Activated T-helper 2 cell treated with anti-CD3 and anti-CD28 coated beads, Interferon-gamma antibody, Interleukin-2, Interleukin-4, amounts not matched to agents 10 μg/mL and 5 μg/mL and 100 μg/mL, durations not matched to agents 14 hours and 24 hours and 36 hours (primary cell): ENCODE measurements at places on chromosomes 7 and 10. TPM values are rescaled to one million over a fixed set of nuclear protein-coding genes. Genes with fewer than 3 reads are reported as not detected.

- peaks cover 18% of the 10 kb centered on the region for H3K4me1 ChIP-seq
- H3K4me3 ChIP-seq: no peak overlapping the region
- H3K36me3 ChIP-seq: peaks cover 13% of the 10 kb centered on the region
- H3K27ac ChIP-seq: peak overlapping the region; percentile 91
These were observed 24.8 kb upstream of the CYCS start for GRCh38 chr7:25149836-25150235.

DNA sequence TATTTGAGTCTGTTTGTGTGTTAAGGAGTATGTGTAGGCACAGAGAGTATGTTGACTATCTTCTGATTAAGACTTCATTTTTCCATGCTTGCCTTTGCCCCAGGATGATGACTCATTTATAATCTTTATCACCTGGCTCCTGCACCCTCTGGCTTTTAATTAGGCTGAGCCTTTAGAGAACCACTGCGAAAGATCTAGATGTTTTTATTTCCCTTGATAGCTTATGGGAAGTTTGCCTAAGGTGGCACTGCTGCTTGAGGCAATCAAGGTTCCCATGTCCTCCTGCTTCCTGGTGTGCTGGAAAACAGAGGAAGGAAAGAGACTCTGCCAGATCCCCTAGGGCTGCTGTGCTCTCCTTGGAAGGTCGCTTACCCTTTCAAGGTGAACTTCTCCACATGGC, 114.6 kb downstream of the ARL4A start:
- no peak overlapping the region for H3K27ac ChIP-seq
- peaks cover 13% of the 10 kb centered on the region for H3K4me1 ChIP-seq
- no peak for DNase-seq
- H3K27me3 ChIP-seq: peaks cover 3% of the 10 kb centered on the region
- no peak overlapping the region for H3K4me3 ChIP-seq

DNA sequence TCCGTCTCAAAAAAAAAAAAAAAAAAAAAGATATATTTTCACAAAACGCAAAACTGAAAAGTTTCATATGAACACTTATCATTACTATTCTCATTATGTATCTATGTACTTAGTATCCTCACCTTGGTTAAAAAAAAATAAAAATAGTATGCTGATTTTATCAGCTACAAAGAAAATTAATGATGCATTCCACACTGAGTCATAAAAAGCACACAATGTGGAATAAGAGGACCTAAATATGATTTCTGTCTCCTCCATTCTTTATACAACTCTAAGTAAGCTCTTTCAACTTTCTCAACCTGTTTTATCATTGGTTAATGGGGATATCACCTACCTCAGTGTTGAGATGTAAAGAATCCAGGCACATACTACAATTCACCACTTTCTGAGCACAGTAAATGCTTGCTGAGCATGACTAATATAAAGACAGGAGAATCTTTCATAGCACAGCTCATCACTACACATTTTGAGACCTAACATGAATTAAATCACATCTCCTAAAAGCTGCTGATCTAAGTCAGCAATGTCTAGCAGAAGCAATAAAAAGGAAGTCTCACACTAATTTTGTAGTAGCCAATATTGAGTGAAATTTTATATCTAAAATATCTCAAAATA, 2.7 kb downstream of the SNX13 start:
- H3K27ac ChIP-seq: peak overlapping the region; percentile 38
- H3K36me3 ChIP-seq: peaks cover 15% of the 10 kb centered on the region
- DNase-seq: no peak
- H3K27me3 ChIP-seq: peaks cover 11% of the 10 kb centered on the region

DNA sequence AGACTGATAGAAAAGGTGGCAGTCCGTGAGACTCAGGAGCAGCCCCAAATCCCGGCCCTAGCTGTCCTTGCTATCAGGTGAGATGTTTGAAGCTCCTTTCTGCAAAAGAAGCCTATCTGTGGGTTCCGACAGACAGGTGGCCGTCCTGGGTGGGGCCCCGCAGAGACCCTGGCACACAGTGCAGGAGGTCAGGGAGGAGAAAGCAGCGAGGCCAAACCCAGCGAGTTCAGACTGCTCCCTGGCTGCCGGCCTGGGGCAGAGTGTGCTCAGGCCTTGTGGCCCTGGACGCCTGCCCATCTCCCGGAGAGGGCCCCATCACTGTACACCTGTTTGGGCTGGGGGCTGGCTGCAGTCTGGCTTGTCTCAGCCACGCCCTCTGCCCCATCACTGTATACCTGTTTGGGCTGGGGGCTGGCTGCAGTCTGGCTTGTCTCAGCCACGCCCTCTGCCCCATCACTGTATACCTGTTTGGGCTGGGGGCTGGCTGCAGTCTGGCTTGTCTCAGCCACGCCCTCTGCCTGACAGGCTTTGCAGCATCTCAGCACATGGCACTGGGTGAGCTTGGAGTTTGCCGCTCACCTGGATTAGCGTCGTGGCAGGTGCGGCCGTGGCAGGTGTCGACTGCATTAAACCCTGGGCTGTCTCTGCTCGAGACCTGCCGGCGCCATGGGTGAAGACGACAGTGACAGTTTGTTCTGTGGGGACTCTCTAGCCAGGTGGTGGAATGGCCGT, 11.8 kb upstream of the PRKAR1B start:
- no peak for DNase-seq
- H3K27me3 ChIP-seq: no peaks in the 10 kb centered on the region
- no peaks in the 10 kb centered on the region for H3K4me1 ChIP-seq
- peaks cover 32% of the 10 kb centered on the region for H3K36me3 ChIP-seq

DNA sequence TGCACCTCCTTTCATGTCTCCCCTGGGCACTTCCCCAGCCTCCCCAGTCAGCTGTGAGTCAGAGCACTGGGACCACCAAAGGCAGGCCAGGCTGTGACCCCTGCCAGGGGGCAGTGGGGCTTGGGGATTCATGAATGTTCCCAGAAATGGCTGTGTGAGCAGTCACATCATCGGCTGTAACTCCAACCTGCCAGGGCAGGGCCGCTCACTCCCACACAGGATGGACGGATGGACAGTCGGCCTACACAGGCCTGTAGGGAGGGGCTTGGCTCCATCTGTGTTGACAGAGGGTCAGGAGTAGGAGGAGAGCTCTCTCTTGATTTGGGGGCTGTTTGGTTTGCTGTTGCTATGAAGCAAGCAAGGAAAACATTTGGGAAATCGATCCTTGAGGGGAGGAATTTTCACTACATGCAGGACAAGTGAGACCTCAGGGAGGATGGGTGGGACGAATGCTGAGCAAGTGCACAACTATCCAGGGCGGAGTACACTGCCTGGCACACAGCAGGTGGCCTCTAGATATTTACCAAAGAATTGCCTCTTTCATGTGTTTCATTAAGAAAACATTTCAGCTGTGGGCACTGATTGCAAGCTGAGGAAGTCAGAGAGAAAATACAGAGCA, 2.9 kb upstream of the IGFBP1 start:
- peaks cover 33% of the 10 kb centered on the region for H3K27me3 ChIP-seq
- H3K36me3 ChIP-seq: no peaks in the 10 kb centered on the region
- no peaks in the 10 kb centered on the region for H3K4me1 ChIP-seq
- DNase-seq: no peak

DNA sequence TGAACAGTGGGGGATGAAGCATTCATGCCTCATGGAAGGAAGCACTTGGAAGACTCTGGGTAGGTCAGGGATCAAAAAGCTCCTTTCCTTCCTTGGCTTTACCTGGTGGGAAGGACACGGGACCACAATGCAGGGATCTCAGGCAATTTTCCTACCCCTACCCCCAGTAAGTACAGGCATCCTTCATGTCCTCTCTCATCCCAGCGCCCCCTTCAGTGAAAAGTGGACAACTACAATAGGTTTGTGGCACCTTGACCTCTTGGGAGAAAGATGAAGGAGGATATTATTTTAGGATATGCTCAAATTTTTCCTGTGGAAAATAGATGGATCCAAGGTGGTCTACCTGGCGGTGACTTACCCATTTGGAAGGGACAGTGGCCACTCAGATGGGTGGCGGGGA, 16.5 kb downstream of the AFAP1L2 start:
- H3K4me3 ChIP-seq: no peak overlapping the region
- no peak for DNase-seq
- peaks cover 3% of the 10 kb centered on the region for H3K27me3 ChIP-seq
- no peak overlapping the region for H3K27ac ChIP-seq
- peaks cover 16% of the 10 kb centered on the region for H3K4me1 ChIP-seq

DNA sequence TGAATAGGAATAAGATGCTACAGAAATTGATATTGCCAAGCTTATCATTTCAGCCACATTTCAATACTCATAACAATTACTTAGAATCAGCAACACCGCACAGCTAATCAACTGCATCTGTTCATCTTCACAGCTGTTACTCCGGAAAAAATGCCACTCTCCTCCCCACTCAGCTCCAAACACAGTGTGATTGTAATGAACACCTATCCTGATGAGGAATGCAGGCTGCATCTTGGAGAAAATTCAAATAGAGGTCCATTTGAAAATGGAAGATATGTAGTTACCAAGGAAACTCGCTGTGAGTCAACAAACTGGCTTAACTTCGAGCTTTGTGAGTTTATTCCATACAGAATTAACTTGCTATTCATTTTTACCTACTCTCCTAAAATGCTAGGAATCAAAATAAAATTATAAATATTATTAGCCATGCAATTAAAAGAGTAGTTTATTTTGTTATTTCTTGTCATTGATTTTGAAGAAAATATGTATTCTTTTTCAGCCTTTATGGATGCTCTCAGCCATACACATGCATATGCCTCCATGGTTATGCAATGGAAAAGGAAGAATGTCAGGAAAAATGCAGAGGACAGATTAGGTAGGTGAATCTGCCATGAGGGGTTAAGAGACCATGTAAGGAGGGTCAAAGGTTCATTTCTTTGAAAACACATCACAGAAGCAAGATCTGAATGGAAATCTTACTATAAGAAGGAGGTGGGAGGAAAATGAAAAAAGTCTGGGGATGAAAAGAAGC, 267.2 kb downstream of the POM121L12 start:
- H3K4me1 ChIP-seq: no peaks in the 10 kb centered on the region
- H3K27me3 ChIP-seq: no peaks in the 10 kb centered on the region
- no peak overlapping the region for H3K4me3 ChIP-seq
- no peak overlapping the region for H3K27ac ChIP-seq
- DNase-seq: no peak

GRCh38 chr7:106111655-106112117, 426 bp downstream of the SYPL1 start:
- peak overlapping the region; percentile 83 for H3K4me3 ChIP-seq
- H3K4me1 ChIP-seq: peaks cover 54% of the 10 kb centered on the region

GRCh38 chr7:26127411-26127810, 24.6 kb upstream of the NFE2L3 start:
- no peak overlapping the region for H3K4me3 ChIP-seq
- H3K27me3 ChIP-seq: peaks cover 15% of the 10 kb centered on the region
- peaks cover 4% of the 10 kb centered on the region for H3K4me1 ChIP-seq
- H3K27ac ChIP-seq: no peak overlapping the region
- H3K36me3 ChIP-seq: no peaks in the 10 kb centered on the region
- DNase-seq: no peak

DNA sequence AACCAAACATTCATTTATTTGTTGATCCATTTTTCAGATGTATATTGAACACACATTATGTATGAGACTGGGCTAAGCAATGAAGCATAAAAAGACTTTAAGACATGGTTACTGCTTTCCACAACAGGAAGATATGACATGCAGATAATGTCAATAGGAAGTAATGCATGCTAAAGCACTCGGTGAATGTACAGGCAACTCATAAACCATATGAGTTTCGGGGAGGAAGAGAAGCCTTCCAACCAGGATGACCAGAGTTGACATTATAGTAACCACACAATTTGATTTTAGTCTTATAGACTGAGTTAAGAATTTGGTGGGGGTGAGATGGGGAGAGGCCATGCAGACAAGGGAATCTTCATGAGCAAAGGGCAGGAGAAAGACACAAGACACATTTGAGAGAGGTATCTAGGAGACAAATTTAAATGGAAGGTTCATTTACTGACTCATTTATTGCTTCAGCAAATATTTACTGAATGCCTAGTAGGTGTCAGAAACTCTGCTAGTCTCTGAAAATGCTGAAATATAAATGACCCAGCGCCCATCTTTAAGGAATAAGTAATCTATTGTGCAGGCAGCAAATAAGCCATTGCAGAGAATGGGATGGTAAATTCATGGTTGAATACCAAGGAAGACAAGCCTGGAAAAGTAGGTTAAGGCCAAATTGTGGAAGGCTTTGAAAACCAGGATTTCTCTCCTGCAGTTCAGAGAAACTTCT, 19.0 kb upstream of the SLK start:
- no peak for DNase-seq
- H3K27me3 ChIP-seq: peaks cover 7% of the 10 kb centered on the region
- no peak overlapping the region for H3K27ac ChIP-seq
- peaks cover 12% of the 10 kb centered on the region for H3K4me1 ChIP-seq
- no peaks in the 10 kb centered on the region for H3K36me3 ChIP-seq

GRCh38 chr7:124893140-124893827, 36.3 kb downstream of the POT1 start:
- no peaks in the 10 kb centered on the region for H3K27me3 ChIP-seq
- no peak overlapping the region for H3K4me3 ChIP-seq
- H3K4me1 ChIP-seq: peaks cover 10% of the 10 kb centered on the region
- no peak for DNase-seq

DNA sequence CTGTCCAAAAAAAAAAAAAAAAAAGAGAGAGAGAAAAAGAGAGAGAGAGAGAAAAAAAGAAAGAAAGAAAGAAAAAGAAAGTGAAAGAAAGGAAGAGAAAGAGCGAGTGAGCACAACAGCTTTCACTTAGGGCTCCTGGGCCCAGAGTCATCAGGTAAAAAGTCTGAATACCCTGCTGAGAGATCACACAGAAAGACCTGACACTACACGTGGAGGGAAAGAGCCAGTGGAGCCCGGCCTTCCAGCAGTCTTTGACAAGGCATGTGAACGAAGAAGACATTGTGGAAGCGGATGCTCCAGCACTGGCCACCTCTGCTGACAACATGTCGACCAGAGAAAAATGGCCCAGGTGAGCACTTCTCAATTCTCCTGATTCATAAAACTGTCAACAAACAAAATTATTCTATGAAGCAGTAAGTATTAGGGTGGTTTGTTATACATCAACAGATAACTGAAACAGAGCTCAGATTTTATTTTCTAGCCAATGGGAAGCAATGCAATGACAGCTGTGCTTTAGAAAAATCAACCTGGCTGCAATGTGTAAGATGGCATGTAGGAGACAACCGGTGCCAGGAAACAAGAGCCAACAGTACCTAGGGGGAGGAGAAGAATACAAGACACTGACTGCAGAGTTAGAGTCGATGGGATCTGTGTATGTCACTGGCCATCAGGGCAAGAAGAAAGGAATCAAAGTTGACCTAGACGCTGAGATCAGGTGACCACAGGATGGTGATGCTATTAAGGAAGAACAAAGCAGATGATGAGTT, 4.4 kb downstream of the RNF216 start:
- H3K4me1 ChIP-seq: peaks cover 49% of the 10 kb centered on the region
- peak overlapping the region; percentile 81 for H3K27ac ChIP-seq
- no peak for DNase-seq
- H3K4me3 ChIP-seq: peak overlapping the region; percentile 81
- H3K36me3 ChIP-seq: peaks cover 47% of the 10 kb centered on the region

- H3K27ac ChIP-seq: no peak overlapping the region
- no peaks in the 10 kb centered on the region for H3K36me3 ChIP-seq
- H3K4me1 ChIP-seq: no peaks in the 10 kb centered on the region
- DNase-seq: no peak
These were observed 374.8 kb downstream of the SEMA3D start for GRCh38 chr7:84812021-84812420.

The FAM25G gene
- total RNA-seq: not detected in 2 replicates

The TUBAL3 gene
- not detected in 2 replicates for total RNA-seq

The NPSR1 gene
- not detected in 2 replicates for total RNA-seq

The VSTM2A gene
- not detected in 2 replicates for total RNA-seq

The TSPAN13 gene
- total RNA-seq: 1.3 and 2.0 TPM in 2 replicates

The RP9 gene
- total RNA-seq: 15.4 and 18.6 TPM in 2 replicates

The COBL gene
- not detected in 2 replicates for total RNA-seq
